A549 treated with AZD2906 at 1 μM for 4 hours (cell line): ENCODE measurements at places on chromosomes 3 and 15. TPM values are rescaled to one million over a fixed set of nuclear protein-coding genes. Genes with fewer than 3 reads are reported as not detected.

PLOD2 gene
- 68.7 to 112 TPM (median 85.1 TPM) in 5 replicates for total RNA-seq

SEMA3G gene
- 0.06 to 0.21 TPM (median 0.07 TPM) in 5 replicates for total RNA-seq

MAP3K13 gene
- 11.7 to 15.6 TPM (median 11.9 TPM) in 5 replicates for total RNA-seq

KLF15 gene
- 1.4 to 1.9 TPM (median 1.6 TPM) in 5 replicates for total RNA-seq

CATSPER2 gene
- 0.24 to 1.2 TPM (median 0.95 TPM) in 5 replicates for total RNA-seq

LYZL4 gene
- not detected in 5 replicates for total RNA-seq

DIS3L gene
- 29.8 to 37.4 TPM (median 30.3 TPM) in 5 replicates for total RNA-seq

EXD1 gene
- total RNA-seq: 0.14 to 0.17 TPM (median 0.14 TPM) in 3 of 5 replicates, not detected in the others

MEIS2 gene
- 6.7 to 10.0 TPM (median 8.5 TPM) in 5 replicates for total RNA-seq

TRIM71 gene
- total RNA-seq: 0.01 TPM in 2 of 5 replicates, not detected in the others

FETUB gene
- total RNA-seq: 0.08 to 0.34 TPM (median 0.15 TPM) in 5 replicates

ADIPOQ gene
- total RNA-seq: not detected in 5 replicates

MORC1 gene
- total RNA-seq: not detected in 5 replicates

ZCWPW2 gene
- total RNA-seq: 0.03 TPM in 1 of 5 replicates, not detected in the others

SLC6A1 gene
- total RNA-seq: not detected in 5 replicates

CMSS1 gene
- total RNA-seq: 40.0 to 56.7 TPM (median 55.7 TPM) in 5 replicates

PLSCR5 gene
- total RNA-seq: not detected in 5 replicates

ECE2 gene
- not detected in 5 replicates for total RNA-seq

CIAO2A gene
- 110 to 169 TPM (median 116 TPM) in 5 replicates for total RNA-seq

AP3S2 gene
- 35.5 to 75.6 TPM (median 35.6 TPM) in 5 replicates for total RNA-seq

CILP gene
- total RNA-seq: 0.40 to 0.60 TPM (median 0.46 TPM) in 5 replicates

GOLGA8M gene
- 0.07 to 0.11 TPM in 2 of 5 replicates, not detected in the others for total RNA-seq

ISY1 gene
- 19.3 to 22.3 TPM (median 21.3 TPM) in 5 replicates for total RNA-seq

CORO2B gene
- 3.3 to 4.4 TPM (median 3.7 TPM) in 5 replicates for total RNA-seq

ARNT2 gene
- total RNA-seq: 14.2 to 17.1 TPM (median 16.3 TPM) in 5 replicates

GOLGA8T gene
- 0.84 to 1.9 TPM (median 1.6 TPM) in 5 replicates for total RNA-seq

FANCD2OS gene
- not detected in 5 replicates for total RNA-seq

CYP1A1 gene
- 1.2 to 2.2 TPM (median 1.7 TPM) in 5 replicates for total RNA-seq

GOLGA8S gene
- total RNA-seq: 0.11 to 0.17 TPM (median 0.14 TPM) in 5 replicates

CAPN3 gene
- 0.17 to 0.36 TPM (median 0.22 TPM) in 5 replicates for total RNA-seq

TNFAIP8L3 gene
- 32.6 to 43.8 TPM (median 36.0 TPM) in 5 replicates for total RNA-seq

CPLX3 gene
- not detected in 5 replicates for total RNA-seq

FGF7 gene
- total RNA-seq: not detected in 5 replicates

GMNC gene
- total RNA-seq: not detected in 5 replicates

XCR1 gene
- not detected in 5 replicates for total RNA-seq

SUSD5 gene
- 2.9 to 4.6 TPM (median 3.7 TPM) in 5 replicates for total RNA-seq

CLEC3B gene
- total RNA-seq: 0.14 to 0.19 TPM in 2 of 5 replicates, not detected in the others

GMPS gene
- total RNA-seq: 70.0 to 88.5 TPM (median 74.8 TPM) in 5 replicates

TICRR gene
- 10.5 to 12.4 TPM (median 11.6 TPM) in 5 replicates for total RNA-seq

SNRK gene
- total RNA-seq: 4.0 to 5.2 TPM (median 4.1 TPM) in 5 replicates

GANC gene
- 5.1 to 8.3 TPM (median 6.1 TPM) in 5 replicates for total RNA-seq

SLC24A5 gene
- not detected in 5 replicates for total RNA-seq
